NCI-H226 (cell line): ENCODE measurements at places on chromosomes 13 and 19.

DNA sequence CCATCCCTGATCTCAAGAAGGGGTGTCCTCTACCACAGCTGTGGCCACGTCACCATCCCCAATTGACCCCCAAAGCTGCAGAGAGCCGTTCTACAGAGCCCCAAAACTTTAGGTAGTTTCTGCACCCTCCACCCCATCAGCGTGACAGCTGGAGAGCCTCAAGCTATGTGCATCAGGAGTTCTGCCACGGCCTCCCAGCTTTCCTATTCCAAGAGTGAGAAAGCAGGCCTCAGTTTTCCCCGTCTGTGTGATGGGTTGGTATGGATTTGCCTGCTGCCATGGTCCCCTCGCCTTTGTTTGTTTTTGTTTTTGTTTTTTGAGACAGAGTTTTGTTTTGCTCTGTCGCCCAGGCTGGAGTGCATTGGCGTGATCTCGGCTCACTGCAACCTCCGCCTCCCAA is 1.5 kb downstream of the BCL3 start:
- no peak for DNase-seq

DNA sequence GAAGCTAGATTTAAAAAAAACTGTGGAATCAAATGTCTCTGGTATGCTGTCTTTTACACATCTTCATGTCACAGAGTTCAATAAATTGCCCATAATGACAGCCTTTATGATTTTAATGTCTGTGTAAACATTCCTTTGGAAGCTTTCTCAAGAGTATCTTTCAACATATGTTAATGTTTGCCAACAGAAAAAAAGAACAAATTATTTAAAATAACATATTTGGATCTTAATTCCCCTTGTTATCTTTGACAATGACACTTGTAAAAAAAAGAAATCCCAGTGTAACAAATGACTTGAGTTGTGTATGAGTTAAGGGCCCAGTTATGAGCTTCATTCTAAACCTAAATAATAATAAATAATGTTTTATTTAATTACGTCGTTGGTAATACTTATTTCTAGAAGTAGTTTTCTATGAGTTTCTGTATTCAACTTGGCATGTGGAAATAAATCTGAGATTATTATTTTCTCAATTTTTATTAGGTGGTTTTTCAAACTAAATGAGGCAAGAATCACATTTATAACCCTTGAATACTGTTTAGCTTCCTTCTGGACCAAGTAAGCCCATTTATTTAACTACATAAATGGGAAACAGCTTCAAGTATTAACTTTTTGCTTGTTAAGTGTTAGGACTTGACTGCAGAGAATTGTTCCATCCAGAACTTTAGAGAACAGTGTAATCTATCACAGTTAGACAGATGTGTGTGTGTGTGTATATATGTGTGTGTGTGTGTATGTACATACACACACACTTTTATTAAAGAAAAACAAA is 182.1 kb downstream of the POSTN start:
- DNase-seq: no peak

DNA sequence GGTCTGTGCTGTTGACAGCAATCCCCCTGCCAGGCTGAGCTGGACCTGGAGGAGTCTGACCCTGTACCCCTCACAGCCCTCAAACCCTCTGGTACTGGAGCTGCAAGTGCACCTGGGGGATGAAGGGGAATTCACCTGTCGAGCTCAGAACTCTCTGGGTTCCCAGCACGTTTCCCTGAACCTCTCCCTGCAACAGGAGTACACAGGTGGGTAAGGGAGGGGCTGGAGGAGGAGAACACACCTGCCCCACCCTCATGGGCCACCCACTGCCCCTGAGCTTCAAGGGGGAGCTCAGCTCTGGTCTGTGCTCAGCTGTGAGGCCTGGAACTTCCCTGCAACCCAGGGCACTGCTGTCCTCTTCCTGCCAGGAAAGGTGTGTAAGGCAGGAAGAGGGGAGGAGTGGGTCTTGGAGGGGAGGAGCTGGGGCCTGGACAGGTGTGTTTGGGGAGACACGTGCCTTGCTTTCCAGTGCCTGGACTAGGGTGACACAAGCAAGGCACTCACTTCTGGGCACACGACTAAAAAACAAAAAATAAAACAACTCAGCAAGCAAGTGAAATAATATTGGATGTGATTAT is 3.9 kb downstream of the SIGLEC7 start:
- DNase-seq: no peak

DNA sequence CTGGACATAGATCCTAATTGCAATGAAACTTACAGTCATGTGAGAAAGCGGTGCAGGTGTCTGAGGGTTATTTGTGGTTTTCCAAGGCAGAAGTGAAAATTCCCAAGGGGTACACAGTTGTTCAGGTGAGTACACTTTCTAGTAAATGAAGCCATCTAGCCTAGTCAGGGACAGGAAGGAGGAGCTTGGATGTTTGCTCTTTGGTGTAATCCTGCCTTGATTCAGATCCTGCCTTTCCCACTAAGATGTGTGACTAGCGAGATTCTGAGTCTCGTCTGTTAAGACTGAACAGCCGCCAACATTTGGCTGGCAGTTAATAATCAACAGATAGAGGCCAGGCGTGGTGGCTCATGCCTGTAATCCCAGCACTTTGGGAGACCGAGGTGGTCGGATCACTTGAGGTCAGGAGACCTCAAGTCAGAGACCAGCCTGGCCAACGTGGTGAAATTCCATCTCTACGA is 2.5 kb downstream of the RPS9 start:
- no peak for DNase-seq

DNA sequence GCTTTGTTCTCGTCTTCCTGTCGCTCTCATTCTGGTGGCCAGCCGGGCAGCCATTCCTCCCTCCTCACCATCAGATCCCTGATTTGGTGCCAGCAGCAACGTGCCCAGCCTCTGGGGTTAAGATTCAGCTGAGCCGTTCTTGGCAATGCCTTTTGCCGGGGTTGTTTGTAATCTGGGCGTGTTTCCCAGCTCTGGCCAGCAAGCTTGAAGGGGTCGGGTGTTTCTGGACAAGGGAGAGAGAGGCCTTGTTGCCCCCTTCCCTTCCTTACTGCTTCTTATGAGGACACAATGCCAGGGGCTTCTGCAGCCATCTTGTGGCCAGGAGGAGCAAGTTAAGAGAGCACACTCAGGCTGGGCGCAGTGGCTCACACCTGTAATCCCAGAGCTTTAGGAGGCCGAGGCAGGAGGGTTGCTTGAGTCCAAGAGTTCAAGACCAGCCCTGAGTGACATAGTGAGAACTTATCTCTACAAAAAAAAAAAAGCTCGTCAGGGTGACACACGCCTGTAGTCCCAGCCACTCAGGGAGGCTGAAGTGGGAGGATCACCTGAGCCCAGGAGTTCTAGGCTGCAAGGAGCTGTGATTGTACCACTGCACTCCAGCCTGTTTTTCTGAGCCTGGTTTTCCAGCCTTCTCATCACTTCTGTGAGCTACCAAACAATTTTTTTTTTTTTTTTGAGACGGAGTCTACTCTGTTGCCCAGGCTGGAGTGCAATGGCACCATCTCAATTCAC is 10.7 kb upstream of the CRTC1 start:
- DNase-seq: no peak
